RPMI7951 (cell line): ENCODE measurements at places on chromosomes 4 and X. TPM values are rescaled to one million over a fixed set of nuclear protein-coding genes. Genes with fewer than 3 reads are reported as not detected.

DNA sequence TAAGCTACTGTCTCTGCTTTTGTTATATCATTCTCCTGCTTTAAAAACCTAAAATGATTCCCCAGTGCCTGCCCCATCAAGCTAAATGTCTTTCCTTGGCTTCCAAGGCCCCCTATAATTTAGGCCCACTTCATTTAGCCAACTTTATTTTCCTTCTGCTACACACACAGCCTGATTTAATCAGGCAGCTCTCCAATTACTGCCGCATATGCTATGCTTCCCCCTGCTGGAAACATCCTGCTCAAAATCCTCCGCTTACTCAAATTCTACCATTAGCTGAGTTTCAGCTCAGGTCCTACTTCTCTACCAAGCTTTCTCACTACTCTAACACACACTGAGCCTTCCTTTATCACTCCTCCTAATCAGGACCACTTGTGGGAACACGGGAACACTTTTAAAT, 17.0 kb downstream of the LAMP2 start:
- DNase-seq: peak; percentile 15

GRCh38 chr4:80243274-80244018, 23.0 kb upstream of the FGF5 start:
- no peak for DNase-seq

DNA sequence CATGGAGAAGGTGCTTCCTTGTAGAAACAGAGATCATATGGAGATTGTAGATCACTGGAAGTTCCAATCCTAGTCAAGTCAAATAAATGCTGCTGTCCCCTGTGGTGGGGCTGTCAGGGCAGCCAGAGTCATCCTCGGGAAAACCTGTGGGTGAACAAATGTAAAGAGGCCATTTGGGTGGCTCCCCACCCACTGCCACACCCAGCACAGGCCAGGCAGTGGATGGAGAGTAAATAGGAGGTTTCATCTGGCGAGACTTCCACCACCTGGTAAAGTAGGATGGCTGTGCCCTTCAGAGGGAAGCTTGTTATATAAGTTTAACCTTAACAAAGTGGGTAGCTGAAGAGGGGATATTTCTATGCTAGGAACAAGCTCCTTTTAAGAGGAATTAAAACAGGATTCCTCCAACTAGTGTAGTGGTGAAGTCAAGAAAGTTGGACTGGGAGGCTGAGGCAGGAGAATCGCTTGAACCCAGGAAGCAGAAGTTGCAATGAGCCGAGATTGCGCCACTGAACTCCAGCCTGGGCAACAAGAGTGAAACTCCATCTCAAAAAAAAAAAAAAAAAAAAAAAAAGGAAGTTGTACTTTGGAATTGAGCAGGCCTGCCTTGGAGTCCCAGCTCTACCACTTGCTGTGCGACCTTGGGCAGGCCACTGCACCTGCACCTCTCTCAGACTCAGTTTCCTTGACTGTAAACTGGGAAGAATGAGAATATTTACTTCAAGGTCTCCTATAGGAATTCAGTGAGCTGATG, 273.7 kb downstream of the PTTG2 start:
- no peak for DNase-seq

DNA sequence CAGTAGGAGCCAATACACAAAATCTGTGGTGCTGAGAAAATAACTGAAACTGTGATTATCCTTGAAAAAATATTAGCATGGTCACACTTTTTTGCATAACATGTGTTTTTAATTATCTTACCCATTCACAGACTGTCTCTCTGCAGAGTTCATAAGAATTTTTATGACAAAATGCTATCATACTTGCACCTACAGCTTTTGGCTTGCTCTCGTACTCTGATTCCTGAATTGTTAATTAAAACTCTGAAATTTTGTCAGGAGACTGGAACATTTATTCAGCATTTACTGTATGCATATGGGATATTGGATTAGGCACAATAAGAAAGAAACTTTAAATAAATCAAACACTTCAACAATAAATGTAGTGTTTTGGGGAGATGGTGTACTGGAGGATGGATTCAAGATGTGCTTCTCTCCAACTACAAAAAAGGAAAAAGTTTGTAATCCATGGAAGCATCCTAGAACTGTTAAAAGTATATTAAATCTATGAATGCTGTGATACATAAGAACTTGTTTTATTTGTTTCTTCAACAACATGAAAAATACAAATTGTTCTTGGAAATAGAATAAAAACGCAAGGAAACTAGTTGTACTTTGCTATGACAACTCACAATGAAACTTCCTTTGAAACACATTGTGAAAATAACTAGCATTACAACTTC, 260.5 kb downstream of the SPATA18 start:
- no peak for DNase-seq

DNA sequence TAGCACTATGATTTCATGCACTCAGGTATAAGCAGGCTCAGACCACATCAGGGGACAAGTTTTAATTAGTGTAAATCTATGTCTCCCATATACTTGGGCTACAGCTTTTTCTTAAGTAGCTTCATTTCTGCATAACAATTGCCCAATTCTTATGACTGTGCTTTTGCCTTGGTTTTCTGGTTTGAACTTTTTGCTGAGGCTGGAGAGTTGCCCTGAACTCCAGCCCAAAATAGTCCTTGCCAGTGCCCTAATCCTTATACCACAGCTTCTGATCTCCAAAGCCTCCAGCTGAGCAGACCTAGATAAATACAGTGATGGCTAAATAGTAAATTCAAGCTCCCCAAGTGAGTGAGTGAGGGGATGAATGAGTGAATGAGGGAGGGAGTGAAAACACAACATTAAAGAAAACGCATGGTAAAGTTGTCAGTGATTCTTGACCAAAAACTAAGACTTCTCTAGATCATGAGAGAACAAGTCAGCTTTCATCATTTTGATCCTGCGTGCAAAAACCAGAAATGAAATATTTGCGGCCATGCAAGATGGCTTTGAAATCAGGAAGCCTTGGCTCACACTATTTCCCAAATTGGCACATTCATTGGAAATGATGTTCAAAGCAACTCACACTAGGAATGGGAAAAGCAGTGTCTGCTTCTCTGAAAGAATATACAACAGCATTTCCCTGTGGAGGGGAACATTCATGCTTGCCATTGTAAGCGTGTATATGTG, 437.1 kb upstream of the CTSO start:
- peak; percentile 10 for DNase-seq

DNA sequence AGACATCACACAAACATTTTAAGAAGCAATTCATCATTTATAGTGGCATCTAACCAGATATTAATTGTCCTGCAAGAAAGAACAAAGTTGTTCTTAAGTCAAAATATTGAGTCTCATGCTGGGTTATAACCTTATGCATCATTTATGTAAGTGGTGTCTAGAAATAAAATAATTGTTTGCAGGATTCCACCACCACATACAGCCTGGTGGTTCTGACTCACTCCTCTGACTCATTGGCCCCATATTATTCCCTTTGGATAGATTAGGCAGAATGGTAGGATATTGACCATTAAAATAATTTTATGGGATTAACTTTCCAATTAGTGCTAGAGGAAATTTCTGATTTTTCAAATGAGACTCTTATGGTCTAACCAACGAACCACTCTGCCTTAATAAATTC, 384.5 kb downstream of the GRXCR1 start:
- peak; percentile 36 for DNase-seq

The DUX4 gene
- not detected in 2 replicates for total RNA-seq

The ALB gene
- not detected in 2 replicates for total RNA-seq

DNA sequence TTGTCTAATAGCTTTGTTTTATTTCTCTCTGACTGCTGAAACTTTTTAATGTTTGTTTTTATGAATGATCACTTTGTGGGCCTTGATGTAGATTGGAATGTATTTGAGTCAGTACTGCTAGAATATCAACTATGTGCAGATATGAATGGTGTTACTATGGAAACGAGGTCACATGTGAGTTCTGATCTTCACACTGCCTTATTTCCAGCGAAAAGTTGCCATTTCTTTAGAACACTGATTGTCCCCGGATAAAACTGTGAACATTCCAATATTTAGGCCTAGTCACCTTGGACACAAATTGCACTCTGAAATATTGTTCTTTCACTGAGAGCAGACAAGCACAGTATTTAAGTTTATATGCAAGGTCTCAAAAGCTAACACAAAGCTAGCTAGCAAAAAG, 27.2 kb upstream of the MAGED1 start:
- DNase-seq: no peak

The PGM2 gene
- 39.8 and 46.6 TPM in 2 replicates for total RNA-seq

DNA sequence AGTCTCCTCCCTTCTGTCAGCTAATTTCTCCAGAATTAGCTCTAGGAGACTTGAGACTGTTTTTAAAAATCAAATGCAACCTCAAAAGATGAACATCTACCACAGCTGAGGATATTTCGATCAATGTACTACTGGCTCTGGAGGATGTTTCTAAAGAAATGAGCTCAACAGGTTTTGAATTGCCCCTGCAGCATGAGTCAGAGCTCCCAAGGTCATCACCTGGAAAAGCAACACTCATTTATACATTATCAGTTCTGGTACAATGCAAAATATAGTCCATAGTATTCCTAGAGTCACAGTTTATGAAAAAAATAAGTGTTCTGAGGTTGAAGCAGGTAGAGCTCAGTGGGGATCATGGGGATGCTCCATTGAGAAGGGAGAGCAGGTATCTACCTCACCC, 50.8 kb upstream of the MCF2 start:
- DNase-seq: no peak

- DNase-seq: no peak
Measured at GRCh38 chr4:145879598-145879997, 59.0 kb downstream of the ZNF827 start.

The GYPA gene
- total RNA-seq: not detected in 2 replicates

The CT45A3 gene
- total RNA-seq: 0.36 TPM in 1 of 2 replicates, not detected in the other

The RNF212 gene
- total RNA-seq: not detected in 2 replicates

The ADH1C gene
- total RNA-seq: 0.29 and 0.48 TPM in 2 replicates

The SHISA3 gene
- total RNA-seq: not detected in 2 replicates
